ENCODE measurements at places on chromosomes 5 and 9.

GRCh38 chr9:14270358-14271092 lies 43.4 kb downstream of the NFIB start:
- no peak for DNase-seq

GRCh38 chr5:15637345-15637744 lies 137.4 kb downstream of the FBXL7 start:
- no peak for DNase-seq

GRCh38 chr5:146704949-146705665 lies 173.4 kb downstream of the PPP2R2B start:
- no peak for DNase-seq

GRCh38 chr9:120791161-120791560 lies 2.1 kb downstream of the FBXW2 start:
- DNase-seq = no peak

GRCh38 chr5:42561656-42562055 lies 138.4 kb downstream of the GHR start:
- DNase-seq = no peak

DNA sequence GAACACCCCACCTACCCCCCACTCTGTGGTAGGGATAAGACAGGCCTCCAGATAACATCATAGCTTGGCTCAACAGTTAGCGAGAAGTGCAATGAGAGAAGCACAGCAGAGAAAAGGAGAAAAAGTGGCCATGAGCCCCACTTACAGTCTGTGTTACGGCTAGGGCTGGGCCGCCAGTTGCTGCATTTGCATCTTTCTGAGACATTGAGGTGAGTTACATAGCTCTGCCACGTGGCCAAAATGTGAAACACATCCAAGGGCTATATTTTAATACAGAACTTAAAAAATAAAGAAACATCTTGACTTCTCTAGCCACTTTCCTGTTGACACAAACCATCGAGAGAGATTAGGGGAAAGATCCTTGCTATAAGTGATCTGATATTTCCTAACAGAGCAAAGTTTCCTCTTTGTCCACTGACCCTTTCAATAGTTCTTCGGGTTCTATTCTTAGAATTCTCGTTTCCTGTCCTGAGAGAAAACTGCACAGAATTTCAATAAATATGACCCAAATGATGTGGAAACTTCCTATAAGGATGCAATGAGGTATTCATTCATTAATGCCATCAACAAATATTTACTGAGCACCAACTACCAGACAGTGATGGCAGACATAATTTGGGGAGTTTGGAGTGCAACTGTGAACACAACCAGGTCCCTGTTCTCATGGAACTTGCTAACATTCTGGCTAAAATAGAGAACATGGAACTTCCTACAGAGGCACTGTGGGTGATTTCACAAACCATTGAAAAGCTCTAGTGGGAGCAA lies 3.2 kb upstream of the TLE4 start:
- no peak for DNase-seq

GRCh38 chr9:132730054-132731033 lies 60.1 kb downstream of the GTF3C4 start:
- DNase-seq = no peak

DNA sequence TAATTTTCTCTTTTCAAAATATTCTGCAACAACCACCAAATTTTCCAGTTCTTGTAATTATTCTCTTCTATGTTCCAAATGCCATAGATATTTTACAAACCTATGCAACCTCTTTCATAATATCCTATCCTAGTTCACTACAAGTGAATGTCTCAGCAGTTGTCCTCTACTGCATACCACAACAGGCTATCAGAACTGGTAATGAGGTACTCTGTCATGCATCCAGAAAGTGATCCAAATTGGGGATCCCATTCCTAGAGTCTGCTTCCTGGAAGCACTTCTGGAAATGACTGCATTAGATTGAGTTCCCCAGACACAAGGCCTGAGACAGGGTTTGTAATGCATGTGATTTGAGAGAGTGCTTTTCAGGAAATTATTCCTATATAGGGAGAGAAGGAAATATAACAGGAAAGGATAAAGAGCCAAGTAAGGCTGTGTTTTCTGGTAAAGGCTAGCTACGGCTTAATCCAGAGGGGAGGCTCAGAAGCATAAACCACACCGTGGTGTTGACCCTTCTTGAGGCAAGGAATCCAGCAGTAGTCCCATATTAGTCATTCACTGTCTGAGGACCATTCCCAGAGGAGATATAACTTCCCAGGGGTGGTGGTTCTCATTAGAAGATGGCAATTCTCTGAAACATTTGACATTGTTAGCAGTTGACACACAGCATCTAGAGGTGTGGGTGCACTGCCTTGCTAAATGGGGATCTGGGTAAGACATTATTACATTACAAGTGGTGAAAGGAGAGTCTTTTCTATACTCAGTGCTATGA lies 80.3 kb upstream of the FST start:
- no peak for DNase-seq

DNA sequence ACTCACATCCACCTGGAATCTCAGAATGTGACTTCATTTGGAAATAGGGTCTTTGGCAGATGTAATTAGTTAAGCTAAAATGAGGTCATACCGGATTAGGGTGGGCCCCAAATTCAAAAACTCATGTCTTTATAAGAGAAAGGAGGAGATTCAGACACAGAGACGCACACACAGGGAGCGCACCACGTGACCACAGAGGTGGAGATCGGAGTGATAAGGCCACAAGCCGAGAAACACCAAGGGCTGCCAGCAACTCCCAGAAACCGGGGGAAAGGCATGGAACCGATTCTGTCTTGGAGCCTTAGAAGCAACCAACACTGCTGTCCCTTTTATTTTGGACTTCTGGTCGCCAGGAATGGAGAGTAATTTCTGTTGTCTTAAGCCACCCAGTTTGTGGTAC lies 31.8 kb upstream of the LMX1B start:
- DNase-seq = no peak

- no peak for DNase-seq
These were observed 50.3 kb upstream of the TGFBR1 start for GRCh38 chr9:99054581-99054980.

DNA sequence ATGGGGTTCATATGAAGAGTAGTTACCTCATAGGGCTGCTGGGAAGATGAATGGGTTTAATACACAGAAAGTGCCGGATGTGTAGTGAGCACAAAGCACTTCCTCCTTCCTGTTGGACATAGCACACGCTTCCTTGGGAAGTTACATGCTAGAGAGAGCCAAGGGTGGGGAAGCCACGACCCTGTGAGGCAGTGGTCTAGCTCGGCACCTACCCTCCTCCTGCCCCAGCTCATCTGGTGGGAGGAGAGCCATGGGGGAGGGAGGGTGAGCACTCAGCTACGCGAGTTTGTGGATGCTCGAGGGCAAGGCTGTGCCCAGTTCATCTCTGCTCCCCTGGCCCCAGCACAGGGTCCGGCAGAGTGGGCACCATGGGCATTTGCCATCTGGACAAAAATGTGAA lies 43.6 kb upstream of the NEK6 start:
- no peak for DNase-seq

GRCh38 chr9:73951147-73951546 lies 546.0 kb upstream of the RORB start:
- DNase-seq = no peak

GRCh38 chr9:23554686-23555085 lies 271.4 kb downstream of the ELAVL2 start:
- no peak for DNase-seq

DNA sequence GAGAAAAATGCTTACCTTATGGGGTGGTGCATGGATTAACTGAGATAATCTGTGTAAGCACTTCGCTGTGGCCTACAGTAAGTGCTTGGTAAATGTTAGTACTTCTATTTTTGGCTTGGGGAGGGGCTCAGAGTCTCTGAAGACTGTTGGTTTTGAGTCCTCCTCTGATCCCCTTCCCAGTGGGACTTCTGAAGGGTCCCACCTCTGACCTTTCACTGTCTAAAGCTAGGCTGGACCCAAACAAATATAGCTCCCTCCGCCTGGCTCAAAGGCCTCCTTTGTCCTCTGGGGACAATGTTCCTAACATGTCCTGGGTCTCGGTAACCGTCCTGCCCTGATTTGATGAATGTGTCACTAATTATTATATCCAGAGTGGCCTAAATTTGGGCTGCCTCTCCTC lies 34.8 kb downstream of the CAMK2A start:
- DNase-seq = no peak
